ENCODE measurements at places on chromosomes 2 and 18. TPM values are rescaled to one million over a fixed set of nuclear protein-coding genes. Genes with fewer than 3 reads are reported as not detected.

DNA sequence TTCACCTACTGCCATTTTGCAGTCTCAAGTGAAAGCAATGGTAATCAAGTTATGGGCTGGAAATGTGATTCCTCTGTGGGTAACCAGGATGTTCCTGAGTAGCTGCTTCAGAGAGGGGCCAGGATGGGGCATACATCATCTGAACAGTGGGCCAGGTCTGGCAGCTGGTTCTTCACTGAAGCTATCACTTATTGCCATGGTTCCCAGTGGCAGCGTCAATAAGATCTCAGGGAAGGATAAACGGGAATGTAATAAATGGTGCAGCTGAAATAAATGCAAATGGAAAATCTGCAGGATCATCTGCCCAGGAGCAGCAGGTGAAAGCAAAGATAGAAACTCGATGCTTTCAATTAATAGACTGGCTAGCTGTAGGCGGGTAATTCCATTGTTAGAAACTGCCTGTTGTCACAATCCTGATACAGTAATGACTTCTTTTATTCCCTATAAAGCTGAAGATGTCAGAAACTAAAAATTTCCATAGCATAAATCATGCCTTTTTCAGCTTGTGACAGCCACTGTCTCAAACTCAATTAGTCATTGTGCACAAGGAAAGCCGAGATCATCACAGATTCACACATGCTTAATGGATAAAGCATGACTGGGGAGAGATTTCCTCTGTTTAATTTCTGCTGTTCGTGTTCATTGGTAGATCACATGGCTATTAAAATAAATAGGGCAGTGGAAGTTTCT lies 56.2 kb upstream of the CCDC85A start:
- no peak for DNase-seq

DNA sequence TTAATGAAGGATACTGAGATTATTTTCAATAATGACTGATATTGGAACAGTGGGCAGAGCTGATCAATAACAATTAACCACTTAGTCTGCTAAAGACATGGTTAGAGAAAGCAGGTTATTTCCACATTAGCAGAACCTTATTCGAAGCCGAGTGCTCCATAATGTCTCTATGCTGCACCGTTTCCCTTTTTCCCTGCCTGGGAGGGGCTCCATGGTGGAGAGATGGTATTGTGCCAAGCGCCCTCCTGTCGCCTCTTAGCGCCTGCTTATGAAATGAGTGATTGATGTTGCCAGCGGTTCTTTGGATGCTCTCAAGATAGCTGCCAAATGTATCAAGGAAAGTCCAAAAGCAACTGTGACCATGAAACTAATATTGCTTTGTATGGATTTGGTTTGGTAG lies 34.6 kb upstream of the INSIG2 start:
- DNase-seq: no peak

- no peak for DNase-seq
Measured at GRCh38 chr18:70292628-70293027, 3.8 kb downstream of the SOCS6 start.

DNA sequence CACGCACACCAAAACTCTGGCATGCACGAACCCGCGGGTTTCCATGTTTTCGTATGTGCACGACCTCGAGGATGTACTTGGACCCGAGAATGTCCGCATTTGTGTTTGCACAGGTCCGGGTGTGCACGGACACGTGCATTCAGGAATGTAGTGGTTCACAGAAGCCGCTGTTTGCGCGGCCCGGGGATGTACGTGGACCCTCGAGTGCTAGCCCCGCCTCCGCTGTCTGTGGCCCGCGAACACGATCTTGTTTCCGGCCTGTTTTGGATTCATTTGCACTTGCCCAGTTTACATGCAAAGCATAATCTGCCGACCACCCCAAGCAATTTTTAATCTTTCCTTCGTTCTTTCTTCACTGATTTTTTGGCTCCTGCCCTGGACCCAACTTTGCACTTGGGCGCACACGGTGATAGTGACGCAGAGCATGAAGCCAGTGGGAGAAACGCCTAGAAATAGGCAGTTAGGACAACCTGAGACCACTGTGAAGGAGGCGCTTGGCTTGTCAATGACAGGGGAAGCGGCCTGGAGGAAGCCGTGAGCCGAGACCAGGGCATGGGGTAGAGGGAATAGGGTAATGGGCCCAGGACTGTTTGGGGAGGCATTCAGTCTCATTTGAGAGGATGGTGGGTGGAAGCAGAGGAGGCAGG lies 45.4 kb upstream of the PTMA start:
- no peak for DNase-seq

DNA sequence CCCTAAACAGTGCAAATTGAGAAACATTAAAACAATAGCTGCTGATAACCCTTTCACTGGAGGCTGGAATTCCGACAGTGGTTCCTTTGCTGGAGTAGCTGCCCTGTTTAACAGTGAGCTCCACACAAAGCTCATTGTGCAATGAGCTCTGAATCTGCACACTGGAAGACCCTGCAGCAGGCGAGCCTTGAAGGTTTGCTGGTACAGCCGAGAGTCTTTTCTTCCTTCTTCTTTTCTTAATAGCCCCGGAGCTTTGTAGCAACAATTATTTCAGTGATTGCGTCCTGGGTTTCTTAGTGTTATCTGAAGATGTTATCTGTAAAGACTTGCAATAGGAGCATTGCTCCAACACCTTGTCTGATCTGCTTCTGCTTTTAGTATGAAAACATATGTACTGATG lies 50.8 kb upstream of the CXCR4 start:
- DNase-seq: no peak

GRCh38 chr2:182522405-182522896 lies 95.6 kb upstream of the PDE1A start:
- DNase-seq: no peak

DNA sequence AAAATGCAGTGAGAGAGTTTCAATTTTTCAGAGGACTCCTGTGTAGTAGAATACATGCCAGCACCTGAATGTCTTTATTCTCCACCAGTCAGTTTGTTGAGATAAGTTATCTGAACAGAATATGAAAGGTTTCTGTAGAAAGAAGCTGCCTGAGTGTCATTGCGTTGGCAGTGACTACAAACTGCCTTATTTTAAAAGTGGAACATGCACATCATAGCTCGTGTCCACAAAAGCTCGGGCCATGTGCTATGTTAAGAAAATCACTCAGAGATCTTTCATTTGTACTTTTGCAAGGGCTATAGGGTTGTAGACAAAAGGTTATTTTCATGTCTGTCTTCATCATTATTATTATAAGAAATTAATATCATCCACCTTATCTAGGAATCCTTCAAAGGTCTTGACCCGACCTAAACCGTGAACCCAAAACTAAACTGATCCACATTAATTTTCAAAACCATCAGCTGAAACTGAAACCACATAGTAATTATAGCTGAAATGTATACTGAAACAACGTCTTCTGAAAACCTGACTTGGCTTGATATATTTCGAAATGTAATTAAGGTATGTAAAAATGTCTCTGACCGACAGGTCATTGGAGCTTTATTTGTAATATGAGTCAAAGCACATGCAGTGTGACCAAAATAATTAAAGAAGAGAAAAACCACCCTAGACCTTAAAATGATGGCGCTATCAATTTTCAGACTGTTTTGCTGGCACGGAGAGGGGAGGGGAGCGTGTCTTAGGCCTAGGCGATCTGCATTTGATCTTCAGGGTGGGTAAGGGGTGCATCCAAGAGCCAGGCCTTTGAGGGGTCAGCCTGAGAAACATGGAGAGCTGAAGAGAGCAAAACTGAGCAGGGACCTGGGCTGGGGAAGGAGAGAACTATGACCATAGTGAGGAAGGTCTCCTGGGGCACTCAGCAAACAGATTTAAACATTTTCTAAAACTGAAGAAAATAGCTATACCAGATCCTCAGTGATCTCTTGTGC lies 232.1 kb downstream of the SOX11 start:
- DNase-seq: no peak

- no peak for DNase-seq
Measured at GRCh38 chr18:1797235-1797634, 774.1 kb downstream of the METTL4 start.

DNA sequence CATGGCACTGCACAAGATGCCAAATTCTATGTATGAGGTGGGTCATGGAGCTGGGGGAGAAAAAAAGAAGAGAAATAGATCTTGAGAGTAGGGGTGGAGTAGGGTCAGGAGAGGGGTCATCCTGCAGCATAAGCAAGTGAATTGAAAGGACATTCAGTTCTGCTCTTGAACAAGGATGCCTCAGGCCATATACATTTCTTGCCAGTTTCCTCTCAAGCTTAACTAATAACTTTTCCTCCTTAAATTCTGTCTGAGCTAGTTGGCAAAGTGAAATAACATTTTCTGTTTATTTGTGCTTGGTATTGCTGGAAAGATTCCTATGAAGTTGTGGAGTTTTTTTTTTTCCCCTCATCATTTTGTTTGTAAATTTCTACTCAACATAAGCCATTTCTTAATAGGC lies 99.0 kb upstream of the LTBP1 start:
- DNase-seq: no peak

- DNase-seq: no peak
Measured at GRCh38 chr2:41101281-41101680, 649.4 kb upstream of the SLC8A1 start.

GRCh38 chr2:134117676-134118075 lies 136.2 kb upstream of the MGAT5 start:
- DNase-seq: no peak

GRCh38 chr2:174332217-174332963 lies 2.4 kb upstream of the SP9 start:
- peak; percentile 13 for DNase-seq

- DNase-seq: no peak
Measured at GRCh38 chr2:240886678-240887609, 9.0 kb downstream of the MAB21L4 start.

- DNase-seq: no peak
Measured at GRCh38 chr2:24712296-24712695, 80.9 kb downstream of the PTRHD1 start.

GRCh38 chr2:79935771-79936657 lies 368.5 kb downstream of the LRRTM1 start:
- peak; percentile 11 for DNase-seq

DNA sequence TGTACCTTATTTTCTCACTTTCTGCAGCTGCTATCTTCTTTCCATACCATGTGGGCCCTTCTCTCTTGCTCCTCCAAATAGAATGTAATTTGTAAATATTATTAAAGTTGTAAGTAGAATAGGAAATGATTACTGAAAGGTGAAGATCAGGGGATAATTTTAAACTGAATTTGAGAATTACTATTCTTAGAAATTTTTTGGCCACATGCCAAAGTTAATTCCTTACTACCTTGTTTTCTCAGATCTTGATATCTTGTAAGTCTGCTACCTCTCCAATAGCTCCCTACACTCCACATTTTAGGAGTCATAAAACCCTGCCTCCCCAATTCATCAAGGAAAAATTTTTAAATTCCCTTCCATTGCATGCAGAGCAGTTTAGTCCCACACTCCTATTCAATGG lies 442.7 kb downstream of the SATB2 start:
- DNase-seq: no peak

DNA sequence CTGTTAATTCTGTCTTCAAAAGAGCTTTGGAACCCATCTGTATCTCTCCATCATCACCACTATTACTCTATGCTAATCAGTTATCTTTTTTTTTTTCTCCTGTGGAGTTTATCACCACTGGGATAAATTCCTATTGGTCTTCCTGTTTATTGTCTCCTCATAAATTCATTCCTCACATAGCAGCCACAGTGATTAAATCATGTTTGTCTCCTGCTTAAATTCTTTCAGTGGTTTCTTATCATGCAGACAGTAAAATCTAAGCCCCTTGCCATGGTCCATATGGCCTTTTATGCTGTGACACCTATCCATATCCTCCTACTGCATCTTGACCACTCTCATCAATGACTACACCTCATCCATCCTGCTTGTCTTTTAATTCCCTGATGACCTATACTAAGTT lies 239.8 kb upstream of the ZEB2 start:
- DNase-seq: no peak

DNA sequence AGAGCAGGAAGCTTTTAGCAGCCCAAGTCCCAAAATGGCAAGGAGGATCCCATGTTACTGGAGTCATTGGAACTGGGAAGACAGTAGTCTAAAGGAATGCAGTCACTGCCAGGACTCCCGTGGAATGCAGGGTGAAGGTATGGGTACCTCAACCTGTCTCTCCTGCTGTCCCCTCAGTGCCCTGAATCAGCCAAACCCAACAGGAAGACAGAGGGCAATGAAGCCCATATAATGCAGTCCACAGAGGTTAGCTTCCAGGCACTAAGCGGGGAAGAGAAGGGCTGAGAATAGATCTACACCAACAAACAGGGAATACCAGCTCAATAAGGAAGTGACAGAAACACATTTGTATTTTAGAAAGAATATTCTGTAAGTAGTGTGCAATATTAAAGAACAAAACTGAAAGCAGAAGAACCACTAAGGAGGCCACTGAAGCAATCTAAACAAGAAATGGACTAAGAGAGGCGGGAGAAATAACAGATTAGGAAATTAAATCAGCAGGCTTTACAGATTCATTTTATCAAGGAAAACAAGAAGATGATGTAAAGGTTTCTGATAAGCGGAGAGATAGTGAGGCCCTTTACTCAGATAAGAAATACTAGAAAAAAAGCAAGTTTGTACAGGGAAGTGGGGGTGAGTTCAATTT lies 8.3 kb downstream of the NEMP2 start:
- DNase-seq: no peak

DNA sequence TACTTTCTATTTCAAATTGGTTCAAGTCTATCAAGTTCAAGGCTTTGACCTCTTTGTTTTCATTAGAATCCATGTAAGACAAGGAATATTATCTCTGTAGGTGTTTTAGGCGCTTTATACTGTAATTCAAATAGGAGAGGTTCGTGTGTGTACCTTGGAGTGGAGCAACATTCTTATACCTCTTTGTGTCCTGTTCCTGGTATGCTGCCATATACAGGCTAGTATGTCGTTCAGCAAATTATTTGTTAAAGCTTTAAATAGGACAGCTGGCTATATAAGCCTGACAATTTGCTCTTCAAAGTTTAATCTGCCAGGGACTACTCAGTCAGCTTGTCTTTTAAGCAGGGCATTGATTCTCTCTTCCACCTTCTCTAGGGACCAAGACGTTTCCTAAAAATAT lies 31.1 kb upstream of the SPAG16 start:
- DNase-seq: no peak

- DNase-seq: peak; percentile 15
Measured at GRCh38 chr2:20065885-20066602, 14.6 kb upstream of the LAPTM4A start.

Gene PMAIP1
- total RNA-seq: 155 TPM

Gene CDH19
- total RNA-seq: not detected

Gene ALPP
- total RNA-seq: not detected

Gene VWA3B
- 0.21 TPM for total RNA-seq

Gene DAW1
- total RNA-seq: not detected

Gene CDKL4
- 0.30 TPM for total RNA-seq

Gene CDK5R2
- not detected for total RNA-seq

Gene ZNF521
- not detected for total RNA-seq

Gene CXCR2
- 0.25 TPM for total RNA-seq
